NCI-H1436 treated with DMSO at 0.1 percent for 48 hours (cell line): ENCODE measurements at places on chromosomes 13 and 19.

DNA sequence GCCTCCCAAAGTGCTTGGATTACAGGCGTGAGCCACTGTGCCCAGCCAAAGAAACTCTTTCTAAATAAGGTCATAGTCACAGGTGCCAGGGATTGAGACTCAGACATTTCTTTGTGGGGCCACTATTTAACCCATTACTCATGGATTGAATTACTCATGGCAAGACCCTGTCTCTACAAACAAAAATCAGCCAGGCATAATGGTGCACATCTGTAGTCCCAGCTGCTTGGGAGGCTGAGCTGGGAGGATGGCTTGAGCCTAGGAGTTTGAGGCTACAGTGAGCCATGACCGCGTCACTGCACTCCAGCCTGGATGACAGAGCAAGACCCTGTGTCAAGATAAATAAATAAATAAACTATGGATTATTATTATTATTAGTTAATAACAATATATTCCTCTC, 3.6 kb upstream of the KLF2 start:
- DNase-seq = no peak

DNA sequence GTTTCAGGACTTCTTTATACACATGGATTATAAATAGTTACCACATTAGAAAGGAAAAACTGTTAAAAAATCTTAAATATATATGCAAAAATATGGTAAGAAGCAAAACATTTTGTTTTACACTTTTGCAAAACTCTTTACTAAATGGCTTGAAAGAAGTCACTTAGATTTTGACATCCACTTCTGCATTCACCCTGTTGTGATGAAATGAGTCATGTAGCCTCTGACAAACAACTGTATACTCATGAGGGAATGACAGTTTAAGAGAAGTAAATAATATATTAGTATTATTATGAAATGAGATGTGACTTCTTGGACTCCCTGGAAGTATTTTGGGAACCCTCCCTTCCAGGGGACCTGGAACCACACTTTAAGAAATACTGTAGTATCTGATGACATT, 275.6 kb downstream of the DACH1 start:
- DNase-seq = no peak

DNA sequence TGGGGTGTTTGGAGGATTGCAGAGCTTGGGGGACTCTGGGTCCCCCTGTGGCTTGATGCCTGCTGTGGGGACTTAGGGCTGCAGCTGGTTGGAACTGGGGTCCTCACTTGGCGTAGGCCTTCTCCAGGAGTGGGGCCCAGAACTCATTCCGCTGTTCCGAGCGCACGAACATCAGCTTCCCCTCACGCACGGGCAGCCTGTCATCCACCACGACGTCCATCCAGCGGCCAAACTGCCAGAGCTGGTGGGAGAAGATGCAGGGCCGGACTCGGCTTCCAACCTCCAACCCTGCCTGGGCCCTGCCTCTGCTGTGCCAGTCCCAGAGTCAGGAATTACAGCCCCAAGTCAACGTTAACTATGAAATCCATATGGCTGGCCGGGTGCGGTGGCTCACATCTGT, 2.6 kb downstream of the CAPN12 start:
- no peak for DNase-seq

GRCh38 chr13:74973935-74974879, 507.8 kb downstream of the TBC1D4 start:
- DNase-seq = no peak

DNA sequence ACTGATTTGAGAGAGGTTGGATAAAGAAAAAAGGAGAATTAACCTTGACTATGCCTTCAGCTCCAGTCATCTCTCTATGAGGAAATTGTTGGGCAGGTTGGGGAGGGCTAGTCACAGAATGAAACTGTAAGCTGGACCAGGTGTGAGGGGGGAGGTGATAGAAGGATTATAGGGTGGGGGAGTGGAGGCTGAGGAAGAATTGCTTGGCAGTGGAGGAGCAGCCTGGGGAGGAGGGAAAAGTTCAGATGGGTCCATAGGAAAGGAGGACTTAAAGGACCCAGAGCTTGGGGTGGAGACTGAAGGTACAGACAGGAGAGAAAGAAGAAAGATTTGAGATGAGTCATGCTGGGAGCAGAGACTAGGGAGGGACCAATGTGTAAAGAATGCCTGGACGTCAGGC, 8.2 kb upstream of the ZNF431 start:
- no peak for DNase-seq

GRCh38 chr13:43732726-43733125, 54.0 kb downstream of the ENOX1 start:
- DNase-seq = no peak

DNA sequence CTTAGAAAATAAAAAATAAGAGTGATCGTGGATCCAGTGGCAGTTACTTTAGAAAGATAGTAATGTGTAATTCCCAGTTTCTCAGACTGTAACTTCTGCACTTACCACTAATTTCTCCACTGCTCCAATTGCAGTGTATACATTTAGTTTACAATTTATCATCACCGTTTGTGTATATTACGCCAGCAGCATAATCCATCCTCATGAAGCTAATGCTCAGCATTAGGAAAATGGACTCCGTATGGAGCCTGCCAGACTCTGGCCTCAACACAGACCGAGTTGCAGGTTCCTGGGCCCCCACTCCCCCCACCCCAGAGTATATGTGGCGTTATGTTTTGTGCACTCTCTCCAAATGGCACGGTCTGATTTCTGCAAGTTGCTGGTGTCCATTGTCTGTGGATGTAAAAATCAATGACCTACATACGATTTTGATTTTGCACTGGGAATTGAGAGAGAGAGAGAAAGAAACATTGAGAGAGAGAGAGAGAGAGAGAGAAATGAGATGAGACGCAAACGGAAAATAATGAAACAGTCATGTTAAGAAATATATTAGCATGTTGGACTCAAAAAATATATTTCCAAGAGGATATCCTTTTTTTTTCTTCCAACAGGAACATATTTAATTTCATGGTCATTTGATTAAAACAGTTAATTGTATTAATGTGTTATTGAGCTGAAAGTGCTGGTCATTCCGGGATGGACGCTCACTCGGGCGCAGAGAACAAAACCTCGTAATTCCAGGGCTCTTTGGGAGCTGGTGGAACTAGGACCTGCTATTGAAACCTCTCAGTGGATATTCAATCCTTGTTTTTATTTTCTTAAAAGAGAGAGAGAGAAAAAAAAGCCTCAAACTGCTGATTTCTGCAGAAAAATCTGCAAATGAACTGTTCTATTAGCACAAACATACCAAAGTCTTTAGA, 278.8 kb downstream of the TSHZ3 start:
- no peak for DNase-seq

- peak; percentile 73 for DNase-seq
These were observed 97.7 kb upstream of the VSTM2B start for GRCh38 chr19:29428071-29428470.

GRCh38 chr13:28981530-28981929, 161.4 kb downstream of the MTUS2 start:
- DNase-seq = no peak

DNA sequence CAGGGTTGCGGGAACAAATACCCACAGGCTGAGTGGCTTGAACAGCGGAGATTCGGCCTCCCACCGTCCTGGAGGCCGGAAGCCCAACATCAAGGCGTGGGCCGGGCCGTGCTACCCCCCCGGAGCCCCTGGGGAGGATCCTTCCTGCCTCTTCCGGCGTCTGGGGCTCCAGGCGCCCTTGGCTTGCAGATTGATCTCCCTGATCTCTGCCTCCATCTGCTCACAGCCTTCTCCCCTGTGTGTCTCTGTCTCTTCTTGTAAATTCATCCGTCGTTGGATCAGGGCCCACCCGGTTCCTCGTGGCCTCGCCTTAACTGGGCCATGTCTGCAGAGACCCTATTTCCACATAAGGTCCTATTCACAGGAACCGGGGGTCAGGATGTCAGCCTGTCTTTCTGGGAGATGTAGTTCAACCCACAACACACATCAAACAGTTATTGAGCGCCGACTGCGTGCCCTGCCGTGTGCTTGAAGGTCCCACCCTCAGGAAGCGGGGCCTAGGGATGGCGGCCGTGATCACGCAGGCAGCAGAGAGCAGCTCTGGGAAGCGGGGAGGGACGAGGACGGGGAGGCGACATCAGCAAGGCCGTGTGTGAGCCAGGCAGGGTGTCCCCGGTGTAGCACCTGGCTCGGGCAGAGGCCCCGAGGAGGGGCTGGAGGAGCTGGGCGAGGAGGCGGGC, 21.3 kb downstream of the HCN2 start:
- peak; percentile 21 for DNase-seq

DNA sequence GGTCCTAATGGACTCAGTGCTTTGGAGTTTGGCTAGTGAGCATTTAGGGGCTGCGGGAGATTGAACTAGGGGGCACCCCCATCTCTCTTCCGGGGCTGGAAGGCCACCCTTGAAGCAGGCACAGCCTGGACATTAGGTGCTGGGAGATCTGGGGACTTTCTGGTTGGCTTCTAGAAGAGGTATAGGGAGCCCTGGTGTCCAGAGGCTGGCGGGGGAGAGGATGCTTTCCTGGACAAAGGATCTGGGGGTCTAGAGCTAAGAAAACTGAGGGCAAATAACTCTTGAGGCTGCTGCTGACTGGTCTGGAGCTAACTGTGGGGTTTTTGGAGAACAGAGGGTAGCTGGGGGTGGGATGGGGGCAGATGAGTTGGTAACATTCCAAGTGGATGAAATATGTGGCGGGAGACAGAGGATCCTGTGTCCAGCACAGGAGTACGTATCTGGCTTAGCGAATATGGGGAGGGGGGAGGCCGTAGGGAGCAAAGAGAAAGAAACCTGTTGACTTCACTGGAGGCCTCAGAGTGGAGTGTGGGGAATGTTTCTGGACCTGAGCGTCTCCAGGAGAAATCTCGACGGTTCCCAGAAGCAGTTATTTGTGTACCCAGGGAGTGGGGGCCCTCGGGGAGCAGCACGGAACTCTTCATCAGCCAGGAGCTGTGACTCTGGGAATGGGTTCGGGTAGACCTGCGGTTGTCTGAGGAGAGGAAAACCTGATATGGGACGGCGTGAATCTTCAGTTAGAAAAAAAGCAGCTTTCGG, 1.4 kb downstream of the HNRNPUL1 start:
- DNase-seq = no peak
